ENCODE measurements at places on chromosomes 5 and 9.

DNA sequence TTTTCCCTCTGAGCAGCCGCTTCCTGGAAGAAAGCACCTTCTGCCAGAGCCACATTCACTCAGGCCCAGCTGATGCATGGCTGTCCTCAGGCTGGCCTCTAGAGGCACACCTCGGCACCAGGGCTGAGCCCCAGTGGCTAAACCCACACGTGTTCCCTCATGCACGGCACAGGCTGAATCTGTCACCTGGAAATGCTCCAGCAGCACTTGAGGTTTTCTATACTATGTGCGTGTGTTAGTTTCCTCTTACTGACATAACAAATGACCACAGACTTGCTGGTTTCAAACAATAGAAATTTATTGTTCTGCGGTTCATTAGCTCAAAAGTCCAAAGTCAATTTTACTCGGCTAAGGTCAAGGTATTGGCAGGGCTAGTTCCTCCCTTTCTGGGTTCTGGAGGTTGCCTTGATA, 141.4 kb downstream of the LRRC70 start:
- peak; percentile 76 for DNase-seq

GRCh38 chr9:70773579-70773978, 347.8 kb downstream of the TRPM3 start:
- no peak for DNase-seq

DNA sequence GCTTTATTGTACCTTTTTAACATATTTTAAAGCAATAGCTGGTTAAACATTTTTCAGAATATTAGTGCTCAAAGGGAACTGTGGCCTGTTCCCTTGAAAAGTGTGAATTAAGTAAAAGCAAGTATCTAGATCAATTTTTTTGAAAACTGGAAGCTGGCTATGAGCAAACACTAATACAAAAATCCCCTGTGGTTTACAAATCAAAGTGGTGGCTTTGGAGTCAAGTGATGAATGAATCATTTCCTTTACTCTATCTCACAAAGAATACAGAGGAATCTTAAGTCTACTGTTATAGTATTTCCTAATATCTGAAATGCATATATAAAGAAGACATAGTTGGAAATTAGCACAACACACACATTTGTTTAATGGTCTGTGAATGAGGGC, 212.4 kb upstream of the C9orf72 start:
- DNase-seq: no peak

DNA sequence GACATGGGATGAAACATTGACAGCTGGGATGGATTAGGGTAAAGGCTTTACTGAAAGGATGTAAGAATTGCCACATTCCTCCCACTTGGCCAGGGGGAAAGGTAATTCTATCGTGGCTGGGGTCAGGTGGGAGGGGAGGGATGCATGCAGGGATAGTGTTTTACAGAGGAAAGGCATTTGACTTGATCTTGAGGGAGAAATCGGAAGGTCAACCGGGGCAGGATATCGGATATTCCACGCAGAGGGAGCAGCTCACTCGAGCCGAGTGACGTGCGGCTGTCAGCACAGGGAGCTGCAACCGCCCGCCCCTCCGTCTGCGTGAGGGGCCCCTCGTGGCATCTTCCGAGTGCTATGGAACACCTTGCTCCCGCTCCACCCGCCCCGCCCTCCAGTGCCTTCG, 63.4 kb upstream of the ADAMTS2 start:
- no peak for DNase-seq

DNA sequence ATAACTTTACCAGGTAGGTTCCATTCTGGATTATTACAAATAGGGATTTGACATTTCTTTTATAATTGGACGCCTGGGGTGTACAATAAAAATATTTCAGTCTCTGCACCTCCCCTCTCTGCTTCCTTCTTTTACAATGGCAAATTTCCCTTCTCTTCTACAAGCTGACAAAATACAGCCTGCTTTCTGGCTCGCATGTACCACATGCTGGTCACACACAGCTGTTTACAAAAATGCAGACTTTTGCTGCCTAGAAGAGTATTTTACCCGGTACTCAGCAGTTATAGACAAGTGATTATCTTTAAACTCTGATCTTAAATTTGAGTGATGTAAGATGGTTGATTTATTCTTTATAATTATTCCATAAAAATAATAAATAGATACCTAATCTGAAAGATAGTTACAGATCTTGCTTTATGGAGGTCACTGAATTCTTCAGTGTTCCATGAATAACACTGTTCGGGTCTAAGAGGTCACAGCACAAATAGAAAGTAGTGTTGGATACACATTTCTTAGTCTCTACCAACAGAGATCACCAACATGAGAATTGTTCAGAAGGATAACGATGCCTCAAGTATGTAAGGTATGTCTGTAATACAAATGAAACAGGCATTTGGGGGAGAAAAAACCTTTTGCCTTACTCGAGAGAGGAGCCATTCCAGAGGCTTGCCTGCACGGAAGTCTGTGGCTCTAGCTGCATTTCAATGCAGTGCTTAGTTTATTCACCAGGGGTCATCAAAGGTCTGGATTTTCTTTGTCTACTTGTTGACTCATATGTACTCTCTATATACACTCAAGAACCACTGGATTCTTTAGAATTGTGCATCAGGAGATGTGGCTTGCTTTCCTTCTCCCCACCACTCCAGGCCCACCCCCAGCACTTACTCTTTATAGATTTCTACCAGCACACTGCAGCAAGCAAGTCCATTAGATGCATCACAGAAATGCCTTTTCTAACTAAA, 206.6 kb upstream of the RFX3 start:
- DNase-seq: peak; percentile 88

GRCh38 chr5:93438124-93438523, 142.9 kb downstream of the NR2F1-AS1 start:
- no peak for DNase-seq

DNA sequence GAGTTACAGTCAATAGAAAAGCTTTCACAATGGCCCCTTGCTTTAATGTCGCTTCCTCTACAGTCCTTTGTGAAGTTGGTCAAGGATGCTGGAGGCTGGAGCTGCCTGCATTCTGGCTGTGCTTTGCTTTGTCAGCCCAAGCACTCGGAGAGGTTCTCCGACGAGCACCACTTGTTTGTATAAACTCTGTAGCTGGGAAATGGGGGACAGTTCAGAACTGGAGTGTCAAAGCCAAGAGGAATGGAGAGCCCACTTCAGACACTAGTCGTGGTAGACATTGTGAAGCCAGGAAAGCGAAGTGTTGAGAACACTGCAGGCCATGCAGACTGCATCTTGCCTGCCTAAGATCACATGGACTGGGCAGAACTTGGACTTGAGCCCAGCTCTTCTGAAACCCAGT, 330.3 kb downstream of the GADD45G start:
- DNase-seq: no peak

DNA sequence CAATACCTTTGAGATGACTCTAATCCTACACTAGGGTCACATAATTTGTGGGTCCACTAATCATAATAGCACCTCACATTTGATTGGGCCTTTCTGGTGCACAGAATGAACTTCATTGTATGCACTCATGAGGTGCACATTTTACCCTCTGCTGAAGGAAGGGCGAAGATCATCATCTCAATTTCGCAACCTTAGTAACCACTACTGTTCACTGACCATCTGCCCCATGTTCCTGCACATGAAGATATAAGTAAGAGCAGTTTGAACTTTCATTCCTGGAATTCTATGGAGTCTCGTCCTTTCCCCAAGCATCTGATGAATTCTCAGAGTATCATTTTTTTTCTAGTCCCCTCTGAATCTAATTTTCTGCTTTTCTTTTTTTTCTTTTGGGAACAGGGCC, 21.2 kb downstream of the GAS1 start:
- DNase-seq: no peak

DNA sequence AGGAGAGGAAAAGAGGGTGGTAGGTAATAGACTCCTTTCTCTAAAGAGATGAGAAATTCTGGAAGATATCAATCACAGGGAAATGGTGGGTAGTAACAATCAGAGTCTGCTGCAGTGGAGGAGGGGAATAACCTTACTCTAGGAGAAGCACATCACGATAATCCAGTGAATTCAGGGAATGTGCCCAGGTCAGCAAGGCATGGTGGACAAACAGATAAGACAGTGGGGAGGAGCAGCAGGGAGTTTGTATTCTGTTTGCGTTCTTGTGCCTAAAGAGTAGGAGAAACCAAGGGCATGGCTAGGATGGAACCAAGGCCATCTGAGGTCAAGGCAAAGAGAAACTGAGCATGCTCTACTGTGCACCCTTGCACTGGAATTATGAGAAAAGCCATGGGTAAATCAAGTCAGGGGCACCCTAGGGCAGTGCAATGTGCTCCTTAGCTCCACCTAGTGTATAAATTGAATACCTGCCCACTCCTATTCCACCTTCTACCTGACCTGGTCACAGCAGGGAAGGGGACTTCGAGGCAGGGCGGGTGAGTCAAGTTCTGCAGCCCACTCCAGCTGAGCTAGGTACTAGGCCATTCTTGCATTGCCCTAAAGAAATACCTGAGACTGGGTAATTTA, 31.6 kb downstream of the RETREG1 start:
- peak; percentile 59 for DNase-seq

GRCh38 chr5:80090884-80091166, 55.7 kb downstream of the THBS4 start:
- DNase-seq: peak; percentile 60

- no peak for DNase-seq
These were observed 428.6 kb upstream of the CDH9 start for GRCh38 chr5:27466959-27467358.

DNA sequence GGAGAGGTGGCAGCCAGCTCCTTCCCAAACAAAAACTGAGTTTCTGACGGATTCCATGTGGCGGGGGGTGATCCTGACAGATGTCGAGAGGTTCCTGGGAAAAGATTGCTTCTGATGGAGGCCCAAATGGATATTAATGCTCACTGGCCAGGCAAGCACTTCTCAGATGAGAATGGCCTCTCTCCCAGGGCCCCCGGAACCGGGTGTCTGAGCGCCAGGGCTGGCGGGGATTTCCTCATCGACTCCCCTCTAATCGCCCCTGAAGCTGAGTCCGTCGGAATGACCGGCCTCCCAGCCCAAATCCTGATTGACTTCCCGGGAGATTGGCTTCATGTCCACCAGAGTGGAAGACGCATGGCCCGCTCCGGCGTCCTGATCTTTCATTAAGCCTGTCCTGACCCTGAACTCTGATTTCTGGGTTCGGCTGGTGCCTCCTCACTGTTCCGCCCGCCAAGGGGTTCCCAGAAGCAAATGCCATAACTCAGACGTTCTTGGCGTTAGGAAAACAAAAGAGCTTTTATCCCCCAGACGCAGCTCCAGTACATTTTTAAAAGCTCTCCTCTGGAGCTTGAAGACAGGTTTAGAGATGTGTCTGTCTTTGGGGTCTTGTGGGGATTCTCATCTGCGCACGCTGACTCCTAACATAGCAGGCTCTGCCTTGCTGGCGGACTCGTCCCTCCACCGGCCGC, 17.6 kb downstream of the FIBCD1 start:
- no peak for DNase-seq

GRCh38 chr5:71666321-71666720, 52.8 kb upstream of the CARTPT start:
- no peak for DNase-seq

DNA sequence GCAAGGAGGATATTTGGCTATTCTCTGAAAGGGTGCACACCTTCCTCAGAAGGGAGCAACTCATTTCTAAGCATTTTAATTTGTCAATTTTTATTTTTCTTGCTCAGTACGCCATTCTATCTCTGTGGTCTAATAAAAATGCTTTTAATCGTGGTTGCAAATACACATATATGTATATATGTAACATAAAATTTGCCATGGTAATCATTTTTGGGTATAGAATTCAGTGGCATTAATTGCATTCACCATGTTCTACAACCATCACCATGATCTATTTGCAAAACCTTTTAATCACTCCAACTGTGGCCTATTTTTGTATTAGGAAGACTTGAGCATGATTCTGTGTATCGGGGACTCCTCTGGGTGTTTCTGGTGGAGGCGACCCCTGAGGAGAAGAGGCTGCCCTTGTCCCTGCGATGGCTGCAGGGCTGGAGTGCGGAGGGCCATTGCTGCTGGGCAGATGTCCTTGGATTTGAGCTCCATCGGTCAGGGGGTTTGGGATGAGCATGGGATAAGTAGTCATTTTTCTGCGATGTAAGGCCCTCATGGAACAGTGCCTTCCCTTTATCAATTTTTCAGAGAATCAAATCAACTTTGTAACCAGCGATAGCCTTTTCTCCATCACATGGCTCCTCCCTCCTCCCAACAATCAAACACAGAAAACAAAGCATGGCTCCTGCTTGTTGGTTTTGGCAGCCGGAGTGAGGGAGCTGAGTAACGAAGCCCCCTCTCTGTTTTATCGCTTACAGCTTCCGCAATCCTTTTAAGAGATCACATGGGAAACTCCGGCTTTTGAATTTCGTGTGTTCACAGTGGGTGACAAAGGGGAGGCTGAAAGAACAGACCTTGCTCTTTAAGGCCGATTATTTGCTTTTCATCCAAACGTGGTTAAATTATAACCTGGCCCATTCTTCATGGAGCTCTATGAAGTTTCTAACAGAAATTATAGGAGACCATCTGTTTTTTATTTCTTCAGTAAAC, 187.3 kb downstream of the TENT4A start:
- DNase-seq: no peak

DNA sequence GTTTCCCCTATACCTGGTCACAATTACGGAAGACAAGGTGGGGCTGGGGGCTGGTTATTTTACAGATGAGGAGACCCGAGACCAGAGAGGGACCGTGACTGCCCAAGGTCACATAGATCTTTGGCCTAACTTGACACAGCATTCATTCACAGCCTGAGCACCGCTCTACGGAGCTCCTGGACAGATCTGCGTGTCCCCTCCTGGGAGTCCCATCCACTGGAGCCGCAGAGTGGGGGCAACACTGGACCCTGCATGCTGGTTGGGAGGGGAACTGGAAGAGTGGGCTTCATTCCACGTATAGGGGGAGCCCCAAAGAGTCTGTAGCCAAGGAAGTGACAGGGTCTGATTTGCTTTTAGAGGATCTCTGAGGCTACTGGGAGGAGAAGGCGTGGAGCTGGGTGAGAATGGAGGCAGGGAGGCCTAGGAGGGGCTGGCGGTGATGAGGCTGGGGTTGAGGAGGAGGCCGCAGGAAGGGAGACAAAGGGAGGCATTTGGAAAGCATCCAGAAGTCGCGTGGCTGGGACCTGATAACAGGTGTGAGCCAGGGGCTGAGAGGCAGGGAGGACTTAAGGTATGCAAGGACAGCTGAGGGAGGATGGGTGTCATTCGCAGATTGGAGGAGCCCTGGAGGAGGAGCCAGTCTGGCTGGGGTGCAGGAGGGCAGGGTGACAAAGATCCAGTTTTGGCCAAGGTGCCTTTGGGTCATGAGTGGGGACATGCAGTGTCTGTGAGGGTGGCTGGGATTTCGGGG, 64.3 kb upstream of the IER5L start:
- DNase-seq: no peak

GRCh38 chr9:33620738-33621439, 96.8 kb downstream of the ANKRD18B start:
- DNase-seq: peak; percentile 83

GRCh38 chr5:25950681-25951080, 1087.7 kb downstream of the CDH9 start:
- DNase-seq: peak; percentile 75

GRCh38 chr5:115132465-115132864, 37.2 kb downstream of the TRIM36 start:
- DNase-seq: no peak

DNA sequence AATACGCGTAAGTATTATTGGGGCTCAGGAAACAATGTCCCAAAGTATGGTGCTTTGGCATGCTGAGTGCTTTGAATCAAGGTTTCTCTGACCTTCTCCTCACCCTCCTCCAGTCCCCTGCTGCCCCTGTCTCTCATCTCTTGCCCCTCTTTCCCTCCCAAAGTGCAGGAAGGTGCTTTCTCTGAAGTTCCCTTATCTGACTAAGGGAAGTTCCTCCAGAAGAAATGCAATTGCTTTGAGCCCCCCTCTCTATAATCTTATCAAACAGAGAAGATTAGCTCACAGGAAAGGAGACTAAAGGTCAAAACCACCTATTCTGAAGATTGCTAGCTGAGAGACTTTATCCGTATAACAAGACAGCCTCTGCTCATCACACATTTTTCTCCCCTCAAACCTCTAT, 288.1 kb downstream of the ARL15 start:
- DNase-seq: peak; percentile 89

All from mesendoderm (in vitro differentiated cells).